T-helper 2 cell (primary cell): ENCODE measurements at places on chromosomes 4 and X.

- no peak for DNase-seq
Observed at GRCh38 chr4:4670869-4671268, 129.0 kb upstream of the STX18 start.

- DNase-seq, result no peak
Observed at GRCh38 chrX:118058924-118059323, 57.7 kb downstream of the KLHL13 start.

GRCh38 chrX:151984902-151985301, 10.4 kb upstream of the GABRE start:
- DNase-seq, result no peak

DNA sequence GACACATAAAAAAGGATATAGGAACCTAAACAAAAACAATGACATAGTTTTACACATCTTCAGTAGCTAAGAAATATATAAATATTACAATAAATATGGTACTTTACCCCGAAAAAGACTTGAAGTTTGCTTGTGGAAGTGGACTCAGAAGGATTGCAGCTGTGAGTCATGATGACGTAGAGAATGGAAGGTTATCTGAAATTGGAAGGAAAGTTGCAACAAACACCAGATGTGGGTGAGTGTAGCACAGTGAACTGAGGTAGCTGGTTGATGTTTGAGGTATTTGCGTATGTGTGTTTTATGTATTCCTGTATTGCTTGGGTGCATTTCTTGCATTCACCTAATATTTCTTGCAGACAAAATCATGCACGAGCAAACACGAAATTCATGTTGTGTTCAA, 113.0 kb downstream of the ARX start:
- DNase-seq, result no peak

- DNase-seq, result no peak
Observed at GRCh38 chrX:111823128-111823527, 52.9 kb upstream of the TRPC5OS start.

GRCh38 chr4:107970063-107970798, 19.5 kb upstream of the HADH start:
- no peak for DNase-seq

DNA sequence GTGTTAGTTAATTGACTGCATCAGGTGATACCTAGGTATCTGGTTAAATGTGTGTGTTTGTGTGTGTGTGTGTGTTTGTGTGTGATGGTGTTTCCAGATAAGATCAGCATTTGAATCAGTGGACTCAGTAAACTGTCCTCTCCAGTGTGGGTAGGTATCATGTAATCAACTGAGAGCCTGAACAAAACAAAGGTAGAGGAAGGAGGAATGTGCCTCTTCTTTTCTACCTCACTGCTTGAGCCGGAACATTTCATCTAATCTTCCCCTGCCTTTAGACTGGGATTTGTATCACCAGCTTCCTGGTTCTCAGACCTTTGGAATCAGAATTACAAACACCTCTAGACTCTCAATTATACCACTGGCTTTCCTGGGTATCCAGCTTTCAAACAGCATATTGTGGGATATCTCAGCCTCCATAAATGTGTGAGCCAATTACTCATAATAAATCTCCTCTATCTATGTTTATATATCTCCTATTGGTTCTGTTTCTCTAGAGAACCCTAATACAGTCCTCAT, 120.5 kb downstream of the TBCK start:
- DNase-seq, result peak; percentile 3

DNA sequence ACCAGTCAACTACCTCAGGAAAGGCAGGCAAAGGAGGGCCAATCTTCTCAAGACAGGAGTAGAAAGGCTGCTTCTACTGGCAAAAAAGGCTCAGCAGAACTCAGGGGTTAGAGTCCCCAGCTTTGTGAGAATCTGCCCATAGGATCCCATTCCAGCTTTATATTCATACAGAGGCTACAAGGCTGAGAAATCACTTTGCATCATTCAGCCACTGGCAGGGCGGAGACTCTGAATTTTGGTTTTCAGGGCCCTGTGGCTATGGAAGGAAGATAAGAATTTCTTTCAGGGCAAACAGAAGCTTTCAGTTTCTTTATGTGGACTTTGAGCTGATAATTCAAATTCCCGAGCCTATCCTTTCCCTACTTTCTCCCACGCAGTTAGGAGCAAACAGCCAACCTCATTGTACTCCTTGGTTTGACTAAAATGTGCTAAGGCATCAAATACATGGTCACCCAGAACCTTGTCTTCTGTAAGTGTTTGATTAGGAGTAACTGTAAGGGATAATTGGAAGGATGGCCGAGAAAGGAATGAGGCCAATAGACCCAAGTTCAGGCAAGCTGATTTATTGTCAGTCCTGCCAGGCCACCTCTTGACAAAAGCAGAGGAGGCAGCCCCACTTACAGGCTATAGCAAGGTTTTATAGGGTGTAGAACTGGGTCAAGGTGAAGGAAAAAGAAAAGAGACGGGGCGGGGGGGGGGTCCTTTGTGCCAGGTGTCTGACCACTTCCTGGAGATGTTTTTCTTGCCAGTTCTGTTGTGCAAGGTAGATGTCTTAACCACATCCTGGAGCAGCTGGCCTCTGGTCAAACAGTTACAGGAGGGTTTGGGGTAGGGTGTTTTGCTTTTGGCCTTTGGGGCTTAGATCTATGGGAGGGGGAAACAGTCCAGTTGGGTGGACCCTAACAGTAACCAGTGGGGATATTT, 165.3 kb upstream of the PPP1R2C start:
- peak; percentile 2 for DNase-seq

DNA sequence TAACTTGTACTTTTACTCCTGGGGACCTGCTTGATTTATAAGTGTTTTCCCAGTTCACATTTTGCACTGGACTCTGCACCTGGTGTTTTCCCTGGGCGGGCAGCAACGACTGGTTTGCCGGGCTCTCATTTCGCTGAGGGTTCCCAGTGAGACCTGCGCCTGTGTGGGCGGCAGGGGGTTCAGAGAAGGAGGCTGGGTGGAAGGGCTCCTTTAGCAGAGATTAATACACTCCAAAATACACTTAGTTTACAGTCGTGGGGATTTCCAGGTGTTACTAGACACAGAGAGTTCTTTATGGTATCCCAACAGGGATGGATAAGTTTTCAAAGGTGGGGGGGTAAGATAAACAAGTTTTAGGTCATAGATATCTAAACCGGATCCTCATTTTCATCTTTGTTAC, 53.0 kb upstream of the SHISA3 start:
- no peak for DNase-seq

GRCh38 chrX:40496728-40497127, 84.0 kb upstream of the ATP6AP2 start:
- no peak for DNase-seq

DNA sequence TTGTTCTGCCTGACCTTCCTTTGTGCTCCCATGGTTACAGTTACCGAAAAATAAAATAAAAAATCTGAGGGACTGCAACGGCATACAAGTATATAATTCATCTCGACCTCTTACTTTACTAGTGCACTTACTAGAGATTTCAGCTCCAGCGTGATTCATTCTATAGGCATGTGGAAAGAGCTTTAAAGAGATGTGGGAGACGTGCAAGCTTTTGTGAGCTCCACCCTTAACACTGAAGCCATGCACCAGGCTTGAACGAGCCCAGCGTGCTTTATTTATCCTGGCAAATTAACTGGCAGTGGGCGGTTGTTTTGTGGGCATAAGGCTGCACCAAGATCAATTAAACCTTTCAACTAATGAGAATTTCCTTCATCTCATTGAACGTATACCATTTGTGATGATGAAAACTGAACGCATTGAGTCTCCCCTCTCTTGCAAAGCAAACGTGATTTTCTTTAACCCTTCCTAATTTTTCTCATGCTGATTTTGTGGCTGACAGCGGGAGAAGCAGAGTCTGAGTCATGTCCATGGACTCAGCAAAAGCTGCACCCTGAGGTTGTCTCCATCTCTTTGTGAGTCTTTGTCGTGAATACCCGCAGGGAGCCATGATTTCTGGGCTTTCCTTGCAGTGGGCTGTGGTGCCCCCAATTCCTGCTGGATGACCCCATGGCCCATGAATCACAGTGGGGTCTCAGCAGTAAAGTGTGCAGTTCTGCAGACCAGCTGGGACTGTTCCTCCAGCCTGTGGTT, 60.1 kb downstream of the MXRA5 start:
- no peak for DNase-seq

DNA sequence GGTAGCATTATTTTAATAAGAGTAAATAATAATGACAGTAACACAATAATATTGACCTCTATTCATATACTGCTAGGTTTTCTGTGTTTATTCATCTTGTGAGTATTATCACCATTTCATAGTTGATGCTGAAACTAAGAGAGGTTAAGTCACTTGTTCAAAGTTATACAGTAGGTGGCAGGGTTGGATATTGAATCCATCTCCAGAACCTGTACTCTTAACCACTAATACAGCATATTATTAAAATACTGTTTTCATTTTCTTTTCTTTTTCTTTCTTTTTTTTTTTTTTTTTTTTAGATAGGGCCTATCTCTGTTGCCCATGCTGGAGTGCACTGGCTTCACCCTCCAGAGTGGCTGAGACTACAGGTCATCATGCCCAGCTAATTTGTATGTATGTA, 7.1 kb upstream of the ELF2 start:
- DNase-seq, result no peak

GRCh38 chrX:91108761-91109160, 325.9 kb upstream of the PABPC5 start:
- DNase-seq, result no peak

GRCh38 chr4:77798385-77798784, 20.8 kb downstream of the CNOT6L start:
- DNase-seq, result peak; percentile 61

- DNase-seq, result peak; percentile 88
Observed at GRCh38 chr4:6926681-6927478, 17.3 kb downstream of the TBC1D14 start.

- DNase-seq, result no peak
Observed at GRCh38 chrX:46588263-46588662, 14.7 kb downstream of the CHST7 start.

DNA sequence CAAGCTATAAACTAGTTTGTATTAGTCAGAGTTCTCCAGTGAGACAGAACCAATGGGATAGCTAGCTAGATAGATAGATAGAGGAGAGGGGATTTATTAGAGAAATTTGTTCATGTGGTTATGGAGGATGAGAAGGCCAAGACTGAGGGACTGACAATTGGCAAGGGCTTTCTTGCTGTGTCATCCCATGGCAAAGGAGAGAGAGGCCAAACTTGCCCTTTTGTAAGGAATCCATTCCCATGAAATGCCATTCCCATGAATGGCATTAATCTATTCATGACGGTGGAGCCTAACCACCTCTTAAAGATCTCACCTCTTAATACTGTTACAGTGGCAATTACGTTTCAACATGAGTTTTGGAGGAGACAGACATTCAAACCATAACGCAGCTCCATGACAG, 58.1 kb downstream of the LINC00632 start:
- no peak for DNase-seq

DNA sequence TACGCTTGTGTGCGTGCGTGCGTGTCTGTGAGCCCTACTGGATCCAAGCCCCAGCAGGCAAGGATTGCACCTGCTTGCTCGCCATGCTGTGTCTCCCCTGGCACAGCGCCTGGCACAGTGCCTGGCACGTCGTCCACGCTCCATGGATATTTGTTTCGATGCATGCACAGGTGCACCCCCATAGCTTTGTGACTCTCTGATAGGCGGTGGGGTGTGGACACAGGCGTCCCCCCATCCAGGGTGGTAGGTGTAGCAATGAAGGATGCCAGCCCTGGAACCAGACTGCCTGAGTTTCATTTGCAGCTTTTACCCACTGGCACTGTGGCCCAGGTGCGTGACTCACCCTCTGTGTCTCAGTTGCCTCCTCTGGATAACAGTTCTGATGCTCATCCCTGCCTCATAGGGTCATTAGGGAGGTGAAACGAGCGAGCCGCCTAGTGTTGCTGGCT, 20.2 kb downstream of the PIGG start:
- no peak for DNase-seq

DNA sequence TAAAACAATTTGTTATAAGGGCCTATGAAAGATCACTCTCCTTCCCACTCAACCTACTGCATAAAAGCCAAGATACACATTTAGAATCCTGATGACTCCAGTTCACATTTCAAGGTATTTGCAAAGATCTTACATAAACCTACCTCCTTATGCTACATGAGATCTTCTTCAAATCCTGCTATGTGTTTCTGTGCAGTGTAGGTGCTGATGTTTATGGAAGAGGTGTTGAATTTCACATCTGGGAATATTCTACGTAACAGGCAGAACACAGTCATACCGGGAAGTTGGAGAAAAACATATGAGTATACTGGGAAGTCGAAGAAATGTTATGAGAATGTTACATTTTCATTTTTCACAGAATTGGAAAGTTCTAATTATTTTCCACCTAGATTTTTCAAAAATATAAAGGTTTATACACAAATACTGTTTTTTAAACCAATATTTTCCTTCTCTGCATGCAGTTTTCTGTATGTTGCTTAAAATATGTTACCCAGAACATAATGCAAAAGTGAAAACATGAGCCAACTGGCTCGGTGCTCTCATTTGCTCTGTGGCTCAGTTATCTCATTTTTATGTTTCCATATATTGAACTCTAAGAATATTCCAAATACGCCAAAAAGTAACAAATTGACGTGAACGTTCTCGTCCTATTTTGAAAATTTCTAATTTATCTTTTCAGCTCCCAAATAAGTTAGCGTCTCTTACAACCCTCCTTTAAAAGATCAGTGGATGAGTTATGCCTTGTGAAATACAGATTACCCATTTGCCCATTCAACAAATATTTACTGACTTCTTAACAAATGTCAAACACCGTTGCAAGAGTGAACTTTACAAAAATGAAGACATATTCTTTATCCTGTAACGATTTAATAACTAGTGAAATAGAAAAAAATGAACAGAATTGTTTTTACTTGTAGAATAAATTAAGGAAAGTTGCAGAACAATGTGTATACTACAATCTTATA, 899.3 kb downstream of the STIM2 start:
- no peak for DNase-seq

- no peak for DNase-seq
Observed at GRCh38 chrX:10015723-10016518, 48.8 kb downstream of the CLDN34 start.

DNA sequence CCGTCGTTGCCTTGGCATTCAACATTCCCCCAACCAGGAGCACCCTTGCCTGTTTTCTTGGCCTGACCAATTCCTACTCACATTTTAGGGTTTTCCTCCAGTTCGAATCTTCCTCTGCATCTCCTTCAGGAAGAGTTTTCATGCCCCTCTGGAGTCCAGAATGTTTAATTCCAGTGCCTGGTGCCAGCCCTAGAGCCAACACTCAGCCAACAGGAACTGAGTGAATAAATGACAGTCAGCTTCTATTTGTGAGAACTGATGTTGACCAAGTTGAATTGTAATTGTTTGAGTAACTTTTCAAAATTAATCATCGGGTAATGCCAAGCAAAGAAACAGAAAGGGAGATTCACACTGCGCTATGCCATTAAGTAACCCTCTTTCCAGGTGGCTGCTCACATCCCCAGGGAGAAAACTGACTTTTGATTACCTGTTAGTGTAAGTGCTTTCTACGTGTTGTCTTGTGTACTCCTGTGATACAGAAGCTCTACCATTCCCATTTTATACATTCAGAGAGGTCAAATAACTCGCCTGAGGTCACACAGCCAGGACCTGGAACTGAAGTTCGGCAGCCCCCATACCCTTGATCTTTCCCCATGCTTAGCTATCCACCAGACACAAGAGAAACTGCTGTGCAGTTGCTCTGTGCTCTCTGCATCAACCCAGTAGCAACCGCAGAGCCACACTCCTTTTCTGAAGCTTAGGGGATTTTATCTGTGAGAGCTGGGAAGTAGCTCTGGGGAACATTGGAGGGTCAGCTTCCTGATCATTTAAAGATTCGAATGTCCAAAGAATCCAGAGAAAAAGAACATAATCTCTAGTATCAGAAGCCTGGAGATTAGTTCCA, 19.0 kb upstream of the SLC2A9 start:
- no peak for DNase-seq

GRCh38 chr4:5079581-5079980, 28.3 kb downstream of the STK32B start:
- no peak for DNase-seq

- no peak for DNase-seq
Observed at GRCh38 chrX:105117621-105118020, 102.9 kb downstream of the TEX13A start.
